ENCODE measurements at places on chromosomes 2 and 18.

GRCh38 chr2:31693882-31694281 is 113.1 kb upstream of the SRD5A2 start:
- no peak for DNase-seq

GRCh38 chr2:43854671-43855070 is 15.9 kb downstream of the ABCG8 start:
- no peak for DNase-seq

DNA sequence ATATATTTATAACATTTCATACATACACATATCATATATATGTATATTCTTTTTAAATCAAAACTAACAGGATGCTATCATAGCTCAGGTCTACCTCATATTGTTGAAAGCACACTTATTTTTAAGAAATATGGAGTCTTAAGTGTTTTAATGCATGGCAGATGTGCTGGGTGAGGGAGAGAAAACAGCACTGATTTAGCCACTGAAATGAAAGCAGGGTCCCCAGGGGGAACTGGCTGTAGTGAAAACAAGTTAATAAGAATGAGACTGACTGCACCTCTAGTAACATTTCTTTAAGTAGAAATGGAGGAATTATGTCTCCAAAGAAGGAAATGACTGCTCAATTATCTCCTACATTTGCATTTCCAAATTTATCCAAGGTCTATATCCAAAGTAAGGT is 857.8 kb downstream of the DCDC2C start:
- no peak for DNase-seq

DNA sequence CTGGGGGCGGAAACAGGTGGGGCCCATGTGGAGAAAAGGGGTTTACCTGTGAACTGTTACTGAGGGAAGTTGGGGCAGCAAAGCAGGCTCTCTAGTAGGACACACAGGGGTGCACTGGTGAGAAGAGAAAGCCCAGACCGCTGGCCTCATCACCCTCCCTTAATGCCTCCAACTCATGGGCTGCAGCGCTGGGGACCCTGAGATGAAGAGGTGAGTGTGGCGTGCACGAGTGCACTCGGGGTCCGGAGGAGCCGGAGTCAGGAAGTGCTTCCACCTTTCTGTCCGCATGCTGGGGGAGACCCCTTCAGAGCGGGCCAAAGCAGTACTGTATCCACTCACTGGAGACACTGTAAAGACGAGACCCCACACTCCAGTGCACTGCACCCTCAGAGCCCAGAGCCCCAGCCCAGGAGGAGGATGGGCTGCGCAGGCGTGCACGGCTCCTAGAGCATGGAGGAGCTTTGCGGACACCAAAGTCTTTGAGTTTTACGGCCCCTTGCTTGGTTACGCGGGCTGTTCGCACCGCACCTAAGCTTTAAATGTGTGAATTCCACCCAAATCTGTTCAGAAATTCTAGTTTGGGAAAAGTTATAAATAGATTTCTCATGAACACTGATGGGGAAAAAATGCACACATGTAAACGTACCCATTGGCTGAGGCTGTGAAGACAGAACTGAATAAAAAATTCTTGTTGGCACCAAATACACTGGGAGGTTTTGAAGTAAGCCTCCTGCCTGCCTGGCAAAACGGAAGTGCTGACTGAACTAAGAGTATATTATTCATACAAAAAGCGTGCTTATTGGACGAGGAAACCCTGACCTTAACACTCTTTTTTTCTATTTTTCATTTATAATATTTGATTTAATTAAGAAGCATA is 45.4 kb upstream of the PPP4R1 start:
- DNase-seq: no peak

DNA sequence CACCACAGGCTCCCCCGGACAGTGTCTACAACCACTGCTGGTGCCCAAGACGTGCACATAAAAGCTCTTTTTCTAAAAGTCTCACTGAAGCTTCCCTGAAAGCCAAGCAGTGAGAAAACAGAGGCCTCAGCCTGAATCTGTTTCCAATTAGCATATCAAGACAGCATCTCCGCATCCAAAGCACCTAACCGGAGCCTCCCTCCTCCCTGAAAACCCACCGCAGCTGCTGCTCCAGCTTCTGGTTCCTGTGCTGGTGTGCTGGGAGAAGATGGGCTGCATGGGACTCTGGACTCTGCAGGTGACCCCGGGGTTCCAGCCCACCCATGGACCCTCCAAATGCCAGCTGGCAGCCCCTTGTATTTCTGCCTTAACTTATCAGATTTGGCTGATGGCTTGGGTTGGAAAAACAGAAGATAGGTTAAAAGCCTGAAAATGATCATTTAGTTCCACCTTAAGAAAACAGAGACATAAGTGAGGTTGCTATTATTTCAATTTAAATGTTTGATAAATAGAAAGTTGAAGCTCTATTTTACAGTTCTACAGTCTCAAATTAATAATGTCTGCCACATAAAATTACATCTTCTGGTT is 103.3 kb downstream of the TMEM18 start:
- DNase-seq: no peak

- no peak for DNase-seq
These were observed 174.7 kb downstream of the MTX2 start for GRCh38 chr2:176443946-176444345.

DNA sequence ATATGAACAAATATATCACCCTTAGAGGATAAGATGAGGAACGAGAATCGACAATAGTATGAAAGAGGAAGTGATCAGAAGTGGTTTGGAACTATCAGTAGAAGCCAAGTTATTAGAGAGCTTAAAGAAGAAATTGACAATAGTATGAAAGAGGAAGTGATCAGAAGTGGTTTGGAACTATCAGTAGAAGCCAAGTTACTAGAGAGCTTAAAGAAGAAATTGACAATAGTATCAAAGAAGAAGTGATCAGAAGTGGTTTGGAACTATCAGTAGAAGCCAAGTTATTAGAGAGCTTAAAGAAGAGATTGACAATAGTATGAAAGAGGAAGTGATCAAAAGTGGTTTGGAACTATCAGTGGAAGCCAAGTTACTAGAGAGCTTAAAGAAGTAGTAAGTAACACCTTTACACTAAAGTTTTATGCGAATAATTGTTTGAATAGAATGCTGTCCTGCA is 175.5 kb downstream of the ZNF407 start:
- no peak for DNase-seq

DNA sequence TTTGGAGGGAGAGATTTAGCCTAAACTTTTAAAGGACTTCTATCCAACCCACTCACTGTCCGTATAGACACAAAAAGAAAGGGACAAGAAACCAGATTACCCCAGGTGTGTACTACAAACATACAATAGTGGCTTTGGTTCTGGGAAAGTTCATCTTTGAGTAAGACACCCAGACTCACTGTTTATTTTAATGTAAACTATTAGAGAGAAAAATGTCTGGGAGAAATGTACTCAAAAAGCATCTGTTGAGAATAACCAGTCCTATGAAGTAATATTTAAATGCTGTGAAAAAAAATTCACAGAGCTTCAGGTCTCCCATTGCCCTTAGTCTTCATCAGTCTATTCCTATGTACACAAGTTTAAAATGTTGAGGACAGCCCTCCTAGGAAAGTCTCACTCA is 107.5 kb downstream of the SLC8A1 start:
- no peak for DNase-seq

GRCh38 chr18:10213526-10213925 is 240.9 kb upstream of the APCDD1 start:
- DNase-seq: peak; percentile 17

- no peak for DNase-seq
These were observed 42.5 kb upstream of the NFATC1 start for GRCh38 chr18:79353267-79353666.

DNA sequence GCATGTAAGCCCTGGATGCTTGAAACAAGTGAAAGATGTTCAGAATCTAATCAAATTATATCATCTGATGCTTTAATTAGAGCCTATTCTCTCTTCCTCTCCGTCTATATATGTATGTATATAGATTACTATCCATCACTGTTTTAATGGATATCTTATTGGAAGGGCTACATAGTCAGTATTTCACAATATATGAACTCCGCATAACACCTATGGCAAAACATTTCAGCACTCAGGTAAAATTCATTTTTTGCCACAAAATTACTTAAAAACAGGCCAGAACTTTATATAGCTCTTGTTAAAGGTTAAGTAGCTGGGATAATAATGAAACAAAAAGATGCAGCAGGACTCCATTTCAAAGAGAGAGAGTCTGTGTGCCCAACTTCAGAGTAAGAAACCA is 1.2 kb downstream of the PJVK start:
- no peak for DNase-seq

DNA sequence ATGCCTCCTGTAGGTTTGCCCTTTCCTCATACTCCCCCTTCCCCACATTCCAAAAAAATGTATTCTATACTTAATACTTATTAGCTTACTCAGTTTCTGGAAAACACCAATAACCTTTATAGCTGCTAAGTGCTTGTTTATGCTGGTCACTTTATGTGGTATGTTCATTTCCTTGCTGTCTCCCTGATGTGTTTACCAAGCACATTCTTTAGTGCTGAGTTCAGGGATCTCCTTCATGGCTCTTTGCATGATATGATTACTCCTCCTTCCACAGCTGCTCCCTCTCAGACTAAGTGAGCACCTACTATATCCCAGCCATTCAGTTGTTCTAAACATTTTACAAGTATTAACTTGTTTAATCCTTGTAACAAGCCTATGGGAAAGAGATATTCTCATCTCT is 698.3 kb upstream of the FANCL start:
- DNase-seq: no peak

GRCh38 chr18:76432274-76432755 is 62.7 kb downstream of the ZNF516 start:
- no peak for DNase-seq

GRCh38 chr18:45100321-45101105 is 419.8 kb downstream of the SETBP1 start:
- no peak for DNase-seq

DNA sequence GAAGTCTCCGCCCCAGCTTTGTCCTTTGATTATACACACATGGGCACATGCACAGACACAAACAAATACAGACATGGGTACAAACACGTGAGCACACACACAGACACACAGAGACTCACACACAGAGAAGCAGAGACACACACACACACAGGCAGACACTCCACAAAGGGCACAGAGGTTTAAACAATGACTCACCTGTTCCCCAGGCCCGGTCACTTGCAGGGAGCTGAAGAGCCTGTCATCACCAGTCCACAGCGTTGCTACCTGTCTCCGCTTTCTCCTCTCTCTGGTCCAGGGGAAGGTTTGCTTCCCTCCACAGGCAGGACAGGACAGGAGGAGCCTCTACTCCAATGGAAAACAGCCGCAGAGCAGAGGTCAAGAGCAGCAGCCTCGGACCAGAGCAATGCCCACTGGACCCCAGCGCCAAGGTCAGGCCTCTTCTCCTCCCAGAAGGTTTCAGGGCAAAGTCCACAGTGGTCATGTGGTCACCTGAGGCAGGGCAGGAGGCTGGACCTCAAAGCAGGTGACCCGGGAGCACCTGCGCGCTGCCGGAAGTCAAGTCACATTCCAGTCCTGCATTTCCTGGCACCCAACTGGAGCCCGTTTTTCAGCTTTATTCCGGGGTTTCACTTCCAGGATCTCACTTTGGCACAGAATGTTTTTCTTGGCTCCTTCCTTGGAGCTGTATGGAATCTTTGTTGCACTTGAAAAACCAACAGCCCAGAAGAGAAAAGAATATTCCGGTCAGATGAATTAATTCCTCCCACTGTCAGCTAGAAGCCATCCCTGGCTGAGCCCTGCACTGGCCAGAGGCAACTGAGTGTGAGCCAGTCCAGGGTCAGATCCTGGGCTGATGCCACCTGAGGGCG is at the start of gene RAB17:
TSS of gene RAB17 (minus strand) at position 463 of the 869 bp plus-strand sequence. CDS start 4,580 bp downstream, outside the sequence.
- no peak for DNase-seq

GRCh38 chr2:15687720-15688119 is 96.1 kb downstream of the DDX1 start:
- no peak for DNase-seq

DNA sequence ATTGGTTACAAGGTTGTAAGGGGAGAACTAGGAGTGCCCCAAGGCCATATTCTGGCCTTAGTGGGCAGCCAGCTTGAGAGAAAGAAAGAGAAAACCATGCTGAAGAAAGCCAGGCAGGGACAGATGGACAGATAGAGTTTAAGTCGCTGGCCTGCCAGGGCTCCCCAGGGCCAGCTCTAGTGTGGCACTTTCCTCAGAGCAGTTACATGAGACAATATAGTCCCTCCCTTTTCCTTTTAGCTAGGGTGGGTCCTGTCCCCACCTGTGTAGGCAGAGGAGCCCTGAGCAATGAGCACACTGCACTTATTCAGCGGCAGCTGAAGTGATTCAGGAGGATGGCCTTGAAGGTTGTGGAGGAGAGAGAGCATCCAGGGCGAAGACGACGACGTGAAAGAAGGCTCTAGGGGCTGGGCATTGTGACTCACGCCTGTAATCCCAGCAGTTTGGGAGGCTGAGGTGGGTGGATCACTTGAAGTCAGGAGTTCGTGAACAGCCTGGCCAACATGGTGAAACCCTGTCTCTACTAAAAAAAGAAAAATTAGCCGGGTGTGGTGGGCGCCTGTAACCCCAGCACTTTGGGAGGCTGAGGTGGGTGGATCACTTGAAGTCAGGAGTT is 152.0 kb upstream of the SLC1A4 start:
- DNase-seq: no peak

DNA sequence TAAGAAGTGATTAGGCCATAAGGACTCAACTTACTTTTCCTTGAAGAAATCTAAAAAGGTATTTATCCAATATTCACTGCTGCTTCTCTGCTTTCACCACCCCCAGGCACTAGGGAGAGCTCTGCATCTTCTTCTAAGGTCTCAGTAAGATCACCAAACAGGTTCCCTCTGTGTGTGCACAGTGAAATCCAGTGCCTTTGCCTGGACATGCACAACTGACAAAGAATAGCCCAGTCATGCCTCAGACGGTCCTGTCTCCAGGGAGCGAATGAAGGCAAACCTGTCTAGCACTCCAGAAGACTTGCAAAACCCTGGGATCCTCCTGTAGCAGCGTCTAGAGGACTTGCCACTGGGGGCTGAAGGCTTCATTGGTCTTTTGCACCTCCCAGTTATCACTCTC is 344.5 kb upstream of the LRATD1 start:
- DNase-seq: no peak

GRCh38 chr2:133097666-133098065 is 427.7 kb upstream of the LYPD1 start:
- no peak for DNase-seq

GRCh38 chr18:67194886-67195285 is 321.6 kb downstream of the DSEL start:
- DNase-seq: no peak

DNA sequence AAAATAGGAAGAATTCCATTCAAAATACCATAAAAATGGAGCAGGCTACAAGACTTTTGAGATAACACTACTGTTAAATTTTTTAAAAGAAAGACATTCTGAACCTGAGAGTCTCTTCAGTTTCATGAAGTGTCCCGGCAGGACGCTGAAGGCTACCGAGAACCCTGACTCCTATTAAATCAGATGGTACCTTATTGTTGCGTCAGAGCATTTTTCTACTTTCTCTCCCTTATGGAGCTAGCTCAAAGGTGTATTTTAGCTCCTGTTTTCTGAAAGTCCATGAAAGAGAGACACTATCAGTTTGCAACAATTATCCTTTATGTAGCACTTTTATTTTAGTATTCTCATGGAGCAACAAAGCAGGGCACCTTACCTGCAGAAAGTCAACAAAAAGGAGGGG is 626.7 kb downstream of the IRS1 start:
- no peak for DNase-seq

Data from activated T-helper 2 cell treated with anti-CD3 and anti-CD28 coated beads, Interferon-gamma antibody, Interleukin-2, Interleukin-4, amounts not matched to agents 10 μg/mL and 5 μg/mL and 100 μg/mL, durations not matched to agents 14 hours and 24 hours and 36 hours (primary cell).